ENCODE measurements at places on chromosomes 1 and 21.

- no peak for DNase-seq
These were observed 187.5 kb downstream of the HHAT start for GRCh38 chr1:210516092-210516656.

DNA sequence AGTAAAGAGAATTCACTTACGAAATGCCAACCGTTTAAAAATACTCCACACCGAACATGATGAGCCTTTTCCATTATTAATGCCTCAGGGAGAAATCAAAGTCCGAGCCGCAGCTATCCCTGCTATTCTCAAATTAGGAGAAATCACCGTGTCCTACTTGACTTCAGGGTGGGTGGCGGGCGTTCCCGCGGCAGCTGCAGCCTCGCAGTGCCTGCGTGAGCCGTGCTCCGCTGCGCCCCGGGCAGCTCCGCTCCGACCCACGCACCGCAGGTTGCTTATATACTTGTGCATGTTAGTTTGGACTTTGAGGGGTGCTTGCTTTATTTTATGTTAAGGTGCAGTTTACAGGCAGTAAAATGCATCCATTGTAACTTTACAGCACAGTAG lies 35.6 kb upstream of the PCBP3 start:
- DNase-seq = no peak

GRCh38 chr1:86288586-86289147 lies 107.5 kb downstream of the ODF2L start:
- DNase-seq = no peak

GRCh38 chr1:193066606-193067005 lies 7.2 kb downstream of the RO60 start:
- DNase-seq = no peak

- peak; percentile 7 for DNase-seq
These were observed 58.0 kb downstream of the RBM11 start for GRCh38 chr21:14273736-14274538.

DNA sequence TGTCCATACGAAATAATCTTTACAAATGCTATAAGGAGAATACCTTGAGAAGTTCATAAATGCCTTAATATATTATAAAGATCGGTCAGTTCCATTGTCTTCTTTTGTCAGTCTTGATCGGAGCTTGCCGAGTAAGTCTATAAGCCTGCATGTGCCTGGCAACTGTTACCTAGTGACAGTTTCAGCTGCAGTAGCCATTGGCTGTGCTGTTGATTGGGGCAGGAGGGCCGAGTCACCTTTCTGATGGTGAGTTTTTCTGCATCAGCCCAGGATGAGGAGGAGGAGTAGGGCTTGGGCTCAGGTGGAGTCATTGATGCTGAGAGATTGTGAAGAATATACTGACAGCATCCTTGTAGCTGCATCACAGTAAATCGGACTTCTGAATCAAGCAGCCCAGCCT lies 1.9 kb upstream of the GPR52 start:
- DNase-seq = no peak

GRCh38 chr1:233677690-233678354 lies 63.9 kb downstream of the KCNK1 start:
- no peak for DNase-seq

DNA sequence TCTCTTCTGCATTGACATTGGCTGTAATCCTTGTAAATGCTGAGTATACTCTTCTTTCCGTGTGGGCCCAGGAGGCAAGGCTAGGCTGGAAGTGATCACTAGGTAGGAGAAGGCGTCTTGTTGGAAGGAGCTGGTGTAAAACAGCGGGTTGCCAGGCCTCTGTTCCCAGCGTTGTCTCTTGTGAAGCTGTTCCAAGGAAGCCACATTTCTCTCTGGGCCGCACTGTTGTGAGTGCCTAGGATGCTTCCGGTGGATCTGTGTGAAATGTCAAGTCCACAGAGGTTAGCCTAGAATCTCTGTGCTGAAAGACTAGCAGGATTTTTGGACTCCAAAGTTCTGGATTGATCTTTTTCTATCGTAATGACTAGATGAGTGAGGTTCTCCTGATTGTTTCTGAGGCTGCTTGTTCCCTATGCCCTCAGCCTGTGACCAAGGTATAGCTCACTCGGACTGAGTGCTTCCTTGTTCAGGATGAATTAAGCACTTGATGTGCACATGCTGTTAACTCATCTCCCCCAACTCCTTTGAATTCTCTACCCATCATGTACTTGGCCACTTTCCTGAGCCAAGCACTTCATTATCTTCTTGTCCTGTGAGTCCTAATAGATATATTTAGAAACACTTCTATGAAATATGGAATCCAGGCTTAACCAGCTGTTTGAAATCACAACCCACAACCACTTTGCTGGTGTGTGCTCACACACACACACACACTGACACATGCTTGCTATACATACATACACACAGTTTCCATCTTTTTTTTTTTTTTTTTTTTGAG lies 63.3 kb downstream of the PBX1 start:
- no peak for DNase-seq

DNA sequence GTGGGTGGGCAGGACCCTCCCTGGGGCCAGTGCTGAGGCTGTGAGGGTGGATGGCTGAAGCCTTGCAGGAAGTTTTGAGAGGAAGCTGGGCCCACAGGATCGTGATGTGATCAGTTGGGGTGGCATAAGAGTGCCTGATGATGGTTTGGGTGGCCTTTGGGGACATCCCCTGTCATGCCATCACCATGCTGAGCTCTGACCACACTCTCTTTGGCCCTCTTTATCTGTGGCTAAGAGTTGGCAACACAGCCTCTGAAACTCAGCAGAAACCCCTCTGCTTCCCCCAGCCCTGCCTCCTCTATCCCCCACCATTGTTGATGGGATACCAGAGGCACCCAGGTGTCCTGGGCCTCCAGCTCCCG lies 19.8 kb downstream of the MIIP start:
- DNase-seq = no peak

- no peak for DNase-seq
These were observed 264.0 kb upstream of the DPYD start for GRCh38 chr1:98184856-98185255.

DNA sequence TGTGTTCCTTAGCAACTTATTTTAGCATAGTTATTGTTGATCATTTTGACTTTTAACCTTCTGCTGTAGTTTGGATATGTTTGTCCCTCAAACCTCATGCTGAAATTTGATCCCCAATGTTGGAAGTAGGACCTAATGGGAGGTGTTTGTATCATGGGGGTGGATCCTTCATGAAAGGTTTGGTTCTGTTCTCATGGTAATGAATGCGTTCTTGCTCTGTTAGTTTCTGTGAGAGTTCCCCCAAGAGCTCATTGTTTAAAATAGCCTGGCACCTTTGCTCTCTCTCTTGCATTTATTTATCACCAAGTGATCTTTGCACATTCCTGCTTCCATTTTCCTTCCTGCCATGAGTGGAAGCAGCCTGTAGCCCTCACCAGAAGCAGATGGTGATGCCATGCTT lies 372.1 kb upstream of the VAMP3 start:
- no peak for DNase-seq

DNA sequence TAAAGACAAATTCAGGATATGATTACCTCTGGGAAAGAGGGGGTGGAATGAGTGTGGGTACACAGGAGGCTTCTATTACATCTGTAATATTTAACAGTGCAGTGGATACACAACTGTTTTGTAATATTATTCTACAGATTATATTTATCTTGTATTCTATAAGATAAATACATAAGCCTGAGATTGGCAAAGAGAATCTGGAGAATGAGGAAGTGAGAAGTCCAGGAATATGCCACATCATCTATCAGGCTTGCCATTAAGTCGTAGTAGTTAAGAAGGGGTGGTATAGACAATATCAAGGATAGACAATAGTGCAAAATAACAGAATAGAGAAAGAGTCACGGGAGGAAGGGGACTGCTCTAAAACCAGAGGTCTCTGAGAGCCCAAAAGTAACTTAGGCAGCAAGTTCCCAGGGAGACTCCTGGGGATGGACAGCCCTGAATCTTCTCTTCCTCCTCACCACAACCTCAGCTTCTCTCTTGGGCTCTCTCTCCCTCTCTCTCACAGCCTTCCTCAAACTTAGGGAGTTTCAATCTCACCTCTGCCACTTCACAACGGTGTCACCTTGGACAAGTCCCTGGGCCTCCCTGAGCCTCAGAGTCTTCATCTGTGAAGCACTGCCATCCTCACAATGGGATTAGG lies 14.0 kb upstream of the PTAFR start:
- DNase-seq = no peak

DNA sequence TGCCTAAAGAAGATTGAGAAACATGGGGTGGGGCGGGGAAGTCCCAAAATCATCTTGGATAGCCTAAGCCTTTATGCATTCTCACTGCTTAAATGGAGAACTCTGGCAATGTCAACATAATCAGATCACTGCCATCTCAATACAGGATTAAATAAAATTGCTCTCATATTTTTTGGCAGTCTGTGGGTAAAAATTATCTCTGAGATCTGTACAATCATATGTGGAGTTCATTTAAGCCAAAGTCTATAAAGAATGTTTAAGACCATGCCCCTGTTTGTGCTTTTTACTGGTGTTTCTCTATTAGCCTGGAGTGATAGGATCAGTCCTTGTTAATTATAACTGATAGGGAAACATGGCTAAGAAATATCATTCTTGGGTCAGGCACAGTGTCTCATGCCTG lies 136.3 kb downstream of the GPR52 start:
- no peak for DNase-seq

DNA sequence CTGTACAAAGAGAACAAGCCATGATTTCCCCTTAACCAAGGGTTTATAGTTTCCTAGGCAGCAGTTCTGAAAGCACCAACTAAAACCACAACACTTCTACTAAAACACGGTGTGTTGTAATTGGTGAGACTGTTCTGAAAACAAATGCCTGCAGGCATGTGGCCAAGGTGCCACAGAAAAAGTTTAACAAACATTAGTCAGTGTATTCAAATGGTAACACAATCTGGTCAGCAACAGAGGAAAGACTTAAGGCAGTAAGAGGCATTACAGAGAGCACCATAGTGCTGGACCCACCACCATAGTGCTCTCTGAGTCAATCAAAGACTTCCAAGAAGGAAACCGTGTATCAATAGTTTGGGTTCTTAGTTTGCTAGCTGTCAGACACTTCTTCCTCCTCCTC lies 16.7 kb downstream of the SNIP1 start:
- no peak for DNase-seq

DNA sequence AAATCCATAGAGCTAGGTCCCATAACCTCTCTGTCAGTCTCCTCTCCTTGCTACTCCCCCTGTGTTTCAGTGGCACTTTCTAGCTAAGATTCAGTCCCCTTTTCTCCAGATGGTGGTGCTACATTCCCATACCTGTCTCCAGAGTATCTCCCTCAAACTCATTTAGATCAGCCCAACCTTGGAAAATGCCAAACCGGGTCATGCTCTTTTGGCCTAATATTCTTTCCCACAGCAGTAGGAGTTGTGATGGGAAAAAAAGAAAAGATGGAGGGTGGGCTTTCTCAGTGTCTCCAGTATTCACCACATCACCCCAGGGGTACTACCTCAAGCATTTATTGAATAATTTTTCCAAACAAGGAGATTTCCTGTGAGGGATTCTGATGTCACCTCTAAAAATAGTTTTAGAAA lies 3.2 kb upstream of the RXFP4 start:
- peak; percentile 86 for DNase-seq

- DNase-seq = no peak
These were observed 68.9 kb upstream of the PGBD5 start for GRCh38 chr1:230495076-230495475.

DNA sequence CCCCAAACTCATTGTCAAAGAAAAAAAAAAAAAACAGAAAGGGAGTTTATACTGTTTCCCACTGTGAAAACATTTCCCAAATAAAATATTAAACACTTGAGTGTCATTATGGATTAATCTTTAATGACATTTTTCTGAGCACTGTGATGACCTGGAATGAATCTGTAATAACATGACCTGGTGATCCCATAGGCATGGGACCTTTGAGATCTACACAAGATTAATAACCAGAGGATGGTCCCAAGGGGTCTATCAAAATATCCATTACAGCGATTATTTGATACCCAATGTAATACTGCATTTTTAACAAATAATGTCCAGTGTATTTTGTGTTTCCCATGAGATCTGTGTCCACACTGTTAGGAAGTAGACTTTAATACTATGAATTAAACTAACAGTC lies 32.4 kb upstream of the NCAM2 start:
- no peak for DNase-seq

DNA sequence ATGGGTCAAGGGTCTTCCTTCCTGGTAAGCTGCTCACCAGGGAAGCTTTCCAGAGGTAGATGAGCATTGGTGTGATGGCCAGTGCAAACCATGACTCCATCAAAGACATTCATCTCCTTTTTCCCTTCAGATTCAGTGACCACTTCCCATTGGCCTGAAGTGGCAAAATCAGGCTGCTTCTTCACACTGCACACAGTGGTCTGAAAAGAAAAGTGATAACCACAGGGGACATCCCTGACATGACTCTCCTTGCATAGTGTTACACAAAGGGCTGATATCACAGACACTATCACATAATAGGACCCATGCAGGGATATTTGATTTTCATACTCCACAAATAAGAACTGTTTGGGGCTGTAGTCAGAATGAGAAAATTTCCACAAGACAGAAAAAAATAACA lies 11.9 kb downstream of the FMO5 start:
- no peak for DNase-seq

- no peak for DNase-seq
These were observed 10.7 kb downstream of the TRIM46 start for GRCh38 chr1:155184351-155184811.

GRCh38 chr1:178531887-178532286 lies 19.0 kb downstream of the TEX35 start:
- DNase-seq = no peak

DNA sequence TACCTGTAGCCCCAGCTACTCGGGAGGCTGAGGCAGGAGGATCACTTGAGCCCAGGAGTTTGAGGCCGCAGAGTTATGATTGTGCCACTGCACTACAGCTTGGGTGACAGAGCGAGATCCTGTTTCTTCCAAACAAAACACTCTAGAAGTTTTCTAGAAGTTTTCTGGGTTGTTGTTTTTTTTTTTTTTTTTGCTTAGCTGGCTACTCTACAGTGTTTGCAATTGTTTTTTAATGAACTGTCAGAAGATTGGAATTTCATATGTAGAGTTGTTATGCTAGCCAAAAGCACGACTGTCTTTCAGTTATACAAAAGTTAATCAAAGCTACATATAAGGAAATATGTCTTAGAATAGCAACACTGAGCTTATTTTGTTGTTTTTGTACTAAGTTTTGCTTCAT lies 30.9 kb upstream of the NEXN start:
- DNase-seq = no peak

GRCh38 chr21:37367703-37368540 lies 1.3 kb downstream of the DYRK1A start:
- peak; percentile 31 for DNase-seq

- DNase-seq = no peak
These were observed 333.9 kb upstream of the ADAMTS5 start for GRCh38 chr21:27300770-27301169.

DNA sequence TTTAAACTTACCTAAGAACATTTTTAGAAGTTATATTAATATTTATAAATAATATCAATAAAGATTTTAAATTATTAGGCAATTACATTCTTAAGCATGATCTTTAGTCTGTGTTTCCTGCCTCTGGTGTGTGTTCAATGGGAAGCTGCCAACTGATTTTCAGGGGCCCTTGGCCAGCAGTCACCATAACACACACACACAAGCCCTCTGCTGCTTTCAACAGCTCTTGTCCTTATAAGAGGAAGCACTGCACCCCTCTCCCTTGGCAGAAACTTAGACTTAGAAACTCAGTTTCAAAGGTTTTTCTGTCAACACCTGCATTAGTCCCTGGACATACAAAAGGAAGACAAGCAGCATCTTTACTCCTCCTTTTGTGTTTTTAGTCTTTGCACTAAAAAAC lies 81.4 kb downstream of the VAV3 start:
- DNase-seq = peak; percentile 80

GRCh38 chr1:239816081-239816782 lies 275.5 kb upstream of the FMN2 start:
- peak; percentile 12 for DNase-seq

Measured in Kasumi-1 (cell line).